ENCODE measurements at places on chromosomes 3 and 15.

- DNase-seq, result no peak
Observed at GRCh38 chr3:118577055-118577777, 457.4 kb downstream of the IGSF11 start.

GRCh38 chr3:177358091-177358976 lies 161.1 kb upstream of the TBL1XR1 start:
- no peak for DNase-seq

DNA sequence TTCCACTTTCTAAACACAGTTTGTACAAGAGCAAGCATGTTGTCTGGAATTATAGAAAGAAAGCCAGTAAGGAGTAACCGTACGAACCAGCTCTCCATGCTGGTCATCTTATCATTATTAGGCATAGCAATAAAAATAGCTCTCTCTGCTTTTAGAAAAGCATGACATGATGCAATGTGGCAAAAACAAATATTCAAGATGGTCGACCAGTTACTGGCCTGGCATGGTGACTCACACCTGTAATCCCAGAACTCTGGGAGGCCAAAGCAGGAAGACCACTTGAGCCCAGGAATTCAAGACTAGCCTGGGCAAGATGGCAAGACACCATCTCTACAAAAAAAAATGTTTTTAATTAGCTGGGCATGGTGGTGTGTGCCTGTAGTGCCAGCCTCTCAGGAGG lies 2.6 kb upstream of the MAP4 start:
- DNase-seq, result no peak

DNA sequence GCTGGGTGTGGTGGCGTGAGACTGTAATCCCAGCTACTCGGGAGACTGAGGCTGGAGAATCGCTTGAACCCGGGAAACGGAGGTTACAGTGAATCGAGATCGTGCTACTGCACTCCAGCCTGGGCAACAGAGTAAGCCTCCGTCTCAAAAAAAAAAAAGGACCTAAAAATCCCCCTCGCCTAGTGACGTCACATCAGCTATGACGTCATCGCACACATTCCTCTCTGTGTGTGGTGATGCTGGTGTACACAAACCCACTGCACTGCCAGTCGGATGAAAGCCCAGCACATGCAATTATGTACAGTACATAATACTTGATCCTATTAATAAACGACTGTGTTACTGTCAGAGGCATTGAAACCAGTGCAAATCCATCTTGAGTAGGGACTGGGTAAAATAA lies 40.2 kb upstream of the SEC61A1 start:
- no peak for DNase-seq

DNA sequence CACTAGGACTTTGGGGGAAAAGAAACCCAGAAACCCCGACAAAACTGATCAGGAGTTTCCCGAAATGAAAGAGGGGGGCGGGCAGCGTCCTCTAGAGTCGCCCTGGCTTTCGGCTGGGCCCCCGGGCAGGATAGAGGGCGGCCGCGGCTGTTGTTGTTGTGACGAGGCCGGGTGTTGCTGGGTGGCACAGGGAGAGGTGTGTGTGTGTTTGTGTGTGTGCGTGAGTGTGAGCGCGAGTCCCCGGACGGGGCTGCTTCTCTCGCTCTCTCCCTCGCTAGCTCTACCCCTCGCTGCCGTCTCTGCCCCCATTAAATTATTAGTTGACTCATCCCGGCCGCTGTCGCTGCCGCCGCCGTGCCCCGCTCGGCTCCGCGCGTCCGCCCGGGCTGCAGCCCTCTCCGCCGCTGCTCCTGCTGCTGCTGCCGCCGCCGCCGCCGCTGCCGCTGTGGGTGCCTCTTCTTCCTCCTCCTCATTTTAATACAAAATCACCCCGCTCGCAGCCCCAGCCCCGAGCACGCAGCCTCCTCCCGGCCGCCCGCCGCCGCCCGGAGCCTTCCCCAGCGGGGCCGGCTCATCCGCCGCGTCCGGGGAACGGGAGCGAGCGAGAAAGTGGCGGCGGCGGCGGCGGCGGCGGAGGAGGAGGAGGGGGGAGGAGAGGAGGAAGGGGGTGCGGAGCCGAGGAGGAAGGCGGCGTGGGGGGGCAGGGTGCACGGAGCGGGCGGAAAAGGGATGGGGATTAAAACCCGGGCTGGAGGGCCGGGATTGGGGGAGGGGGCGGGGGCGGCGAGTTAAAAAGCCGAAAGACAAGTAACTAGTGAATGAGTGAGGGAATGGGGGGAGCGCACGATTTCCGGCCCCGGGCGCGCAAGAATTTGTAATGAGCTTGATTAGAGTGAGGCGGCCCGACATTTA lies at the start of gene SATB1:
SATB1 (minus strand) TSS at position 611 of the 912 bp plus-strand sequence. CDS start 4,372 bp downstream, outside the sequence.
- peak; percentile 87 for DNase-seq

- DNase-seq, result no peak
Observed at GRCh38 chr3:158953131-158953530, 151.3 kb downstream of the MFSD1 start.

- DNase-seq, result no peak
Observed at GRCh38 chr15:85541744-85542143, 161.3 kb downstream of the AKAP13 start.

DNA sequence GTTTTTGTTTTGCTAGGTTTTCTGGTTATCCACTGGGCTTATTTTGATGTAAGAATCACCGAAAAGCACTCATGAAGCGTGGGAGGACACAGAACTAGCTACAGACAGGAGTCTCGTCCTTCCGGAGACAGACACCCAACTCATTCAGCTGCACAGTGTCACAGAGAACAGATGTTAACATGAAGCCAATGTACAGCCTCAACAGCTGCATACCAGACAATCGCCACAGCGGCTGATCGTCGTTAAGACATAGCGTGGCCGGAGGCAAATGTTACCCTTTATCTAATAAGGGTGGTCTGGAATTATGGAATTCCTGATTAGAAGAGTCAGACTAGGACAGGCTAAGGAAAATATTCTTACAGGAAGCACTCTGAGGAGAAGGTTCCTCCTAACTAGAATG lies 1.1 kb upstream of the PYGO1 start:
- DNase-seq, result no peak

GRCh38 chr3:169240786-169241486 lies 422.6 kb downstream of the MECOM start:
- DNase-seq, result no peak

Measured in H1 (cell line).